ENCODE measurements at places on chromosomes 3 and 15.

GRCh38 chr15:38853608-38854007 is 289.0 kb upstream of the RASGRP1 start:
- no peak for DNase-seq

DNA sequence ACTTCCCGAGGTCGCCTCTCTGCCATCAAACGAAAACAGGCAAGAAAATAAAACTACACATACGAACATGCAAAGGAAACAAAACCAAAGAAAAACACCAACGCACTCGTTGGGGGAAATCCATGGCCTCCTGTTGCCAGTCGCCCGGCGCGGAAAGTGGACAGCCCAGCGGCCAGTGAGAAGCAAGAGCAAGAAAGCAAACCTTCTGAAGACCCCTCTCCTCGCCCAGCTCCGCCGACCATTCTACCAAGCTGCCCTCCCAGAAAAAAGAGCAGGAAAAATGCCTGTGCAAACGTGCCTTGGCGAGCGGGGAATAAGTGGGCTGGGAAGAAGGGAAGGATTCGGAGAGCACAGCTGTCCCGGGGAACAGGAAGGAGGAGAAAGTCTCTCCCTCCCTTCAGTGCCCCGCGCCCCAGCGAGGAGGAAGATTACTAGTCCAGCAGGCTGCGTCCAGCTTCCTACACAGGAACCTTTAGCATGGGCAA is 802 bp upstream of the NECTIN3 start:
- DNase-seq, result no peak

DNA sequence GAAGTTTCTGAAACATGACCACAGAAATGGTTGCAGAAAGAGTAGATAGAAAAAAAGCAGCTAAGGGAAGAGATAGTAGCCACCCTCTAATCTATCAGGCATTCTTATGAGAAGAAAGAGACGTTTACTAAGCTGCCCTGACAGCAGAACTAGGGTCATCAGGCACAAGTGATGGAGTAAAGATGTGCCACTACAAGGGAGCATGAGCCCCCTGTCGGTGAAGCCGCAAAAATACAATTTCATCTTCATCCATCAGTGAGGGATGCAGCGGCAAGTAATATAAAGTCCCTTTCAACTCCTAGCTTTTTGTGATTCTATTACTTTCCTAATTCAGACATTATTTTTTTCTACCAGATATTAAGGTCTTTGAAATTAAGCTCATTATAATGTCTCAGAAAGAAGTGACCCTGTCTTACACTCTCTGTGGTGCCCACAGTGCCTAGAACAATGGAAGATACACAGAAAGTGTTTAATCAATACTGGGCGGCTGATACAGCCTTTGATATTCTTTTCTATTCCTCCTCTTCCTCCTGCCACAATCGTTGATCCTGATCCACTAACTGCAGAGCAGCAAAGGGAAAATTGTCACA is 651.6 kb downstream of the NTRK3 start:
- no peak for DNase-seq

GRCh38 chr3:11010426-11011165 is 18.0 kb downstream of the SLC6A1 start:
- no peak for DNase-seq

- DNase-seq, result no peak
Observed at GRCh38 chr15:59028387-59028955, 41.0 kb downstream of the RNF111 start.

DNA sequence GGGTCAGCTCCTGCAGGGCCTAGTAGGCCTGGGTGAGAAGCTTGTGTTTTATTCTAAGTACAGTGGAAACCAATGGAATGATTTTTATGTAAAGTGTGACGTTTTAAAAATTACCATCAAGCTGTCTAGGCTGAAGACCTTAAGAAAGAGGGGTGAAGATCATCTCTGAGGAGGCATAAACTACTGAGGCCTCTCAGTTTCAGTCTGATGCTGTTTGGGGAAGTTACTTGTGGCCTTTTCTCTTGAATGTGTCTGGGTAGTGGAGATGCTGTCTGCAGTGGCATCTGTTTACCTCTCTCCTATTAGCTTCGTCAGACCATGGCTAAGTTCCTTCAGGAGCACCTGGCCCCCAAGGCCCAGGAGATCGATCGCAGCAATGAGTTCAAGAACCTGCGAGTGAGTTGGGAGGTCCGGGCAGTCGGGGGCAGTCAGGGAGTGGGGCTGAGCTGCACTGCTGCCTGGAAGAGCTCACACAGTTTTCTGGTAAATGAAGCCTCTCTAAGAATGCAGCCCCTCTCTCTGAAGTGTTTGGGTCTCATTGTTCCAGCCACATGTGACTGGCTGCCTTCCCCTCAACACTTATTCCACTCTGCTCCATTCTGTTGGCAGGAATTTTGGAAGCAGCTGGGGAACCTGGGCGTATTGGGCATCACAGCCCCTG is 1.9 kb downstream of the IVD start:
- no peak for DNase-seq

DNA sequence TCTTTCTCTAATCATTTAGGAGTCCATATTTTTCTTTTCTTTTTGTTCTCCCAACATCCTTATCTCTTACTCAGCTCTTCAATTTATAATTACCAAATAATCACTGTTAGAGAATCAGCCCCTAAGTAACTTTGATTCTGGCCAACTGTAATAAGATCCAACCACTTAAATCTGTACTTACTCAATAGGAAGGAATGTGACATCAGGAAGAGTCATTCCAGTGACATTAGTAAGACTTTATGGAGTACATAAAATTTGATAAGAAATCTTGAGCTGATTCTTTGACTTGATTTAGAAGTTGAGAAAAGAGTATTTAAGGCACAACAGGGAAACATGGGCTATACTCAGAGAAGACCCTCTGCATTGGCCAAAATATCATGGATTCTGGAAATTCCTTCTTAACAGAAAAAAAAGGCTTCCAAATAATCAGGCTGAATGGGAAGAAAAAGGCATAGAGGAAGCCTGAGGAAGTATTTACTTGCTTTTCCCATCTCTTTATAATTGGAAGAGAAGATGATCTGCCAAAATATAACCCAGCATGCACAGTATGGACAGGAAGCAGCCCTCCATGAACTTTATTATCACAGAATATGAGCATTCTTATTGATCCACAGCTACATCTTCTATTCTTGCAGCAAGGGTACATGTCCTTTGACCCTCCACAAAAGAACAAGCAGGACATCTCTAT is 289.7 kb upstream of the TPRG1 start:
- peak; percentile 36 for DNase-seq

DNA sequence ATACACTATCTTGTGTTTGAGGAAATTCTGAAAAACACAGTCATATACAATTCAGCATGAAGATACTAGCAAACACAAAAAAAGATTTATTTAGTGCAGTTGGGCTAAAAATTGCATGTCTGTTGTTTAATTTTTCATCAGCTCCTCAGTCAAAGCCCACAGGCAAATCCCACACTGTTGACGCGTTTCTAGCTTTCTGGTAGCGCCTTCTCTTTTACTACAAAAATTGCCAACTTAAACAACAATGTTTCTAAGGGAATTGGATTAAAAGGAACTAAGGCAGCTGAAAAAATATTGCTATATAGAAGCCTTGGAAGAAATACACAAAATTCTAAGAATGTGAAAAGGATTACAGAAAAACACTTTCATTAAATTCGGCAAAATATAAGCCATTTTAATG is 196.7 kb upstream of the P2RY1 start:
- no peak for DNase-seq

DNA sequence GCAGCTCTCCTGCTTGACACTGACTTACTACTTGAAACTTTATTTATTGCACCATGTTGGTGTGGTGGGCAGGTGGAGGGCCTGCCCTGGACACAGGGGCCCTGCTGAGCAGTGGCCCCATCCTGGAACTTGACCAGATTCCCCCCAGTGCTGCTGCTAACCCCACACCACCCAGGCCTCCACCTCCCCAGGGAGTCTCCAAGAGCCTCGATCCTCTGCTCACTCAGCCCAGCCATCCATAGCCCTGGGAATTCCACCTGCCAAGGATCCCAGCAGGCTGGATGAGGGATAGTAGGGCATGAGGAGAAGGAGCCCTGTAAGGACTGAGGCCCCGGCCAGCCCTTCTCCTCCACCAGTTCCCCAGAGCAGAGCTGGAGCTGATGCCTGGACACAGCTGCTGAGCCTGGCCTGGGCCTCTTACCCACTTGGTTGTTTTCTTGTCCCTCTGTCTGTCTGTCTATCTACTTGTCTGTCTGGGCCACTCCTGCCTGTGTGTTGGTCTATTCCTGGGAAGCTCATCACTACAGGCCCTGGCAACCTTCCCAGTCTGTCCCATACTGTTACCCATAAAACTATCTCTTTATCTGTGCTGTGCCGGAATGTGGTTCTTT is 2.8 kb downstream of the CHAC1 start:
- DNase-seq, result no peak

DNA sequence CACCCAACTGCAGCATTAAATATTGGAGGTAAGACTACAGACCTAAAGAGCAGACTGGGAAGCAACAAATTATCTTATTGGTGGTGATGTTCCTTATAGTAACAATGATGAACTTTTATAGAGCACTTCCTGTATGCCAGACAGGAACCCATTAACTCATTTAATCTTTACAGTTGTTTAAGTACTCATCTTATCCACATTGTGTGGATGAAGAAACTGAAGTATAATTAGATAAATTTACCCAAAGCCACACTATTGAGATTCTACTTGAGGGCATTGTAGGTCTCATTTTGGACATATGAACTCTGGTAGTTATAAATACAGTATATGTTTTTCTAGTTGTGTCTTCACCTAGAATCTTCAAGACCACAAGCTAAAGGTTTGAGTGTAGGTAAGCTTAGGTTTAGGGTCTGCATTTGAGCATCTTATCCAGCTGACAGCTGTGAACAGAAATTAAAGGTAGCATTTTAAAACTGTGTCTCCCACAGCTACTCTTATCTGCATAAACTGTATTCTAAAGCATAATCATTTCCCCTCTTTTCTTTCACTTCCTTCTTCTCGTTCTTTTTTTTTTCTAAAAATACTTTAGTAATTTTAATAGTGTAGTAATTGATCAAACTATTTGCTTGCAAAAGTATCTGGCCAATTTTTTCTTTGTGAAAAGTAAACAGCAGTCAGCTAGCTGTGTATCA is 138.2 kb downstream of the UBE2E2 start:
- no peak for DNase-seq

- DNase-seq, result no peak
Observed at GRCh38 chr15:79078763-79079410, 11.7 kb downstream of the RASGRF1 start.

- no peak for DNase-seq
Observed at GRCh38 chr3:189324538-189325138, 152.9 kb downstream of the TPRG1 start.

- no peak for DNase-seq
Observed at GRCh38 chr3:55688154-55688553, 201.0 kb upstream of the WNT5A start.

DNA sequence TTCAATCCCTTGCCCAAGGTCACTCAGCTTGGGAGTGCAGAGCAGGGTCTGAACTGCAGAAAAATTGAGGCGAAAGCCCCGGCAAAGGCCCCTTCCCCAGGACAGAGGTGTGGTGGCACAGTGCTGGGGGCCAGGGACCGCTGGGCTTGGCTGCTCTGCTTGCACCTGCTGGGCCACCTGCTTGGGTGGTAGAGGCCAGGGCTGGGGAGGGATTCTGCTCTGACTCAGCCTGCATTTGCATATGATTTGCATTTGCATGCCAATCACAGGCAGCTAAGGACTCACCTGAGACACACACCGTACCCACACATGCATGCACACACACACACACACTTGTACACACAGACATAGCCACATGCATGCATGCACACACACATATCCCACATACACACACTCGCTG is 9.9 kb downstream of the GRM2 start:
- no peak for DNase-seq

GRCh38 chr15:85759376-85759775 is 35.3 kb downstream of the KLHL25 start:
- DNase-seq, result no peak

DNA sequence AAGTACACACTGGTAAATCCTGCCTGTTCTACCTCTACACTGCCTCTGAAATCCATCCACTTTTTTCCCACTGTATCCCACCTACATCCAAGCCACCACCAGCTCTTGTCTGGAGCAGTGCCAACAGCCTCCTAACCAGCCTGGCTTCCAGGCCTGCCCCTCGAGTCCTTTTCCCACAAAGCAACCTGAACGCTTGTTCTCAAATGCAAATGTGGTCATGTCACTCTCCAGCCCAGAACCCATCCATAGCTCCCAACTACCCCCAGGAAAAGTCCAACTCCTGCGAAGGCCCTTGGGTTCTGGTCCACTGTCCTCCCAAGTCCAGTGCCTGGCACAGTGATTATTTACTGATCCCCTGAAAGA is 83.8 kb downstream of the SEMA5B start:
- DNase-seq, result no peak

DNA sequence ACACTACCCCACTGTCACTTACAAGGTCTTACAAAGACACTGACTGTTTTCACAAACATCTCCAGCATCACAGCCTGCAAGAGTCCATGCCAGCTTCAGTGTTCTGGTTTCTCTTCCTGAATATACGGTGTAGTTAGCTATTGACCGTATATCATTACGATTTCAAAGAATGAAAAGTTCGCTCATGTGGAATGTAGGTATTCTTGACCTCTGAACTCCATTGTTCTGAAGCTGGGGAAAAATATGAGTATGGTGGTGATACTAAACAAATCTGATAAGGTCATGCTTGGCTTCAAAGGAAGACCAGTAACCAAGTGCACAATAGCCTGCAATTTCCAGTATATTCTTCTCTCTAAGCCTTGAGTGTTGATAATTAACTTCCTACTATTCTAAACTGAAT is 315.7 kb upstream of the WNT5A start:
- no peak for DNase-seq

GRCh38 chr3:141542202-141542969 is 55.6 kb downstream of the RASA2 start:
- no peak for DNase-seq

- no peak for DNase-seq
Observed at GRCh38 chr3:152195206-152195605, 73.5 kb upstream of the MBNL1 start.

DNA sequence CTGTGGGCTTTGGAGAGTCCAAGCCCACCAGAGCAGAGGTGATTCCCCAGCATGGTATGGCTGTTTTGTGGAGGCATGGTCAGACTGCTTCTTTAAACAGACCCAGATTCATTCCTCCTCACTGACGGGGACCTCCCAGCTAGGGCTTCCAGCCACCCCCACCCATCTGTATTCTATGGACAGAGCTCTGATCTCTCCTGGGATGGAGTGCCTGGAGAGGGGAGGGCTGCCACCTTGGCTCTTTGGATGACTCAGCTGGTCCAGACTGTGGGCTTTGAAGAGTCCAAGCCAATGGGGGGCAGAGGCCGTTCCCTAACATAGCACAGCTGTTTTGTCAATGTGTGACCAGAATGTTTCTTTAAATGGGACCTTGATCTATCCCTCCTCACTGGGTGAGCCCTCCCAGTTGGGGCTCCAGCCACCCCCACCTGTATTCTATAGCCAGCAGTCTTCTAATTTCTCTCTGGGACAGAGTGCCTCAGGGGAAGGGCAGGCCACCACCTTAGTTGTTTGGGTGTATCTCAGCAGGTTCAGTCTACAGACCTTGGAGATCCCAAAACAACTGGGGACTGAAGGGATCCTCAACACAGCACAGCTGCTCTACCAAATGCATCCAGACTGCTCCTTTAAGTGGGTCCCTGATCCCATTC is 122.0 kb upstream of the OSTN start:
- no peak for DNase-seq

- DNase-seq, result no peak
Observed at GRCh38 chr3:2579206-2579605, 480.5 kb downstream of the CNTN4 start.
